ENCODE measurements at places on chromosomes 1 and 21. TPM values are rescaled to one million over a fixed set of nuclear protein-coding genes. Genes with fewer than 3 reads are reported as not detected.

DNA sequence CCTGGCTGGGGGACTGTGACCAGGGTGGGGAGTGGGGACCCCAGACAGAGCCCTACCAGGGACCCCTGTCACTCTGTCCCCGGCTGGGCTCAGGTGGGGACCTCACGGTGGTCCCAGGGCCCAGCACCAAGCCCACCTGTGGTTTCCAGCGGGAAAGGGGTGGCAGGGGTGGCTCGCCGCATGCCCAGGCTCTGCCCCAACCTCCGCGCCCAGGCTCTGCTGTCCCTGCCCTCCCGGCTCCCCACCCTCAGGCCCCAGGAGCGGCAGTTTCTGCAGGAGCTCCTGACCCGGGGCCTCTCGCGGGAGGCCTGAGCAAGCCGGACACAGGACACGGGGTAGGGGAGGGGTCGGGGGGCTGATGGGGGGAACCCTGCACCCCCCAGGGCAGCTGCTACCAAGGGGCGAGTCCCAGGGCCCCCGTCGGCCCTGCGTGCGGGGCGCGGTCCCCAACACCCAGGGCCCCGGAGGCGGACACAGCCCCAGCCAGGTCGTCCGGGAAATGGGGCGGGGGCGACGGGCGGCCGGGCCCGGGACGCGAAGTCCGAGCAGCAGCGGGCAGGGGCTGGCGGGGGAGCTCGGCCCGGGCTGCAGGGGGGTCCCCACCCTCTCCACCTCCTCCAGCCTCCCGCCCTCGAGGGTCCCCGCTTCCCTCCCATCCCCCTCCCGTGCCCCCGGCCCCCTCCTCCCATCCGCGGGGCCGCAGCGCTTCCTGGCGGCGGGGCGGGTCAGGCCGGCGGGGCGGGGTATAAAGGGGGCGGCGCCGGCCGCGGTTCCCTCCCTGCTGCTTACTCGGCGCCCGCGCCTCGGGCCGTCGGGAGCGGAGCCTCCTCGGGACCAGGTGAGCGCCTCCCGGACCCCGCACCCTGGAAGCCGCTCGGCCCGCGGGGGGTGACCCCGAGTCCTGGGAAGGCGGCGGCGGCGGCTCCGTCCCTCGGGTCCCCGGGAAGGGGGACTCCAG is at the start of gene COL6A2:
Gene COL6A2 (plus strand): TSS at position 777 of the 958 bp plus-strand sequence.
- peak; percentile 54 for DNase-seq

- DNase-seq: no peak
Observed at GRCh38 chr1:80498673-80499072, 1302.1 kb upstream of the ADGRL2 start.

DNA sequence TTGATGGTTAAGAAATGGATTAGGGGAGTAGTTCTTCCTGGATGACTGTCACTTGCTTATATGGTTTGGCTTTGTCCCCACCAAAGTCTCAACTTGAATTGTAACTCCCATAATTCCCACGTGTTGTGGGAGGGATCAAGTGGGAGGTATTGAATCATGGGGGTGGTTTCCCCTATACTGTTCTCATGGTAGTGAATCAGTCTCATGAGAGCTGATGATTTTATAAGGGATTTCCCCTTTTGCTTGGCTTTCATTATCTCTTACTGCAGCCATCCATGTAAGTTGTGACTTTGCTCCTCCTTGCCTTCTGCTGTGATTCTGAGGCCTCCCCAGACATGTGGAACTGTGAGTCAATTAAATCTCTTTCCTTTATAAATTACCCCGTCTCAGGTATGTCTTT is 1621.1 kb downstream of the MRPL39 start:
- DNase-seq: no peak

DNA sequence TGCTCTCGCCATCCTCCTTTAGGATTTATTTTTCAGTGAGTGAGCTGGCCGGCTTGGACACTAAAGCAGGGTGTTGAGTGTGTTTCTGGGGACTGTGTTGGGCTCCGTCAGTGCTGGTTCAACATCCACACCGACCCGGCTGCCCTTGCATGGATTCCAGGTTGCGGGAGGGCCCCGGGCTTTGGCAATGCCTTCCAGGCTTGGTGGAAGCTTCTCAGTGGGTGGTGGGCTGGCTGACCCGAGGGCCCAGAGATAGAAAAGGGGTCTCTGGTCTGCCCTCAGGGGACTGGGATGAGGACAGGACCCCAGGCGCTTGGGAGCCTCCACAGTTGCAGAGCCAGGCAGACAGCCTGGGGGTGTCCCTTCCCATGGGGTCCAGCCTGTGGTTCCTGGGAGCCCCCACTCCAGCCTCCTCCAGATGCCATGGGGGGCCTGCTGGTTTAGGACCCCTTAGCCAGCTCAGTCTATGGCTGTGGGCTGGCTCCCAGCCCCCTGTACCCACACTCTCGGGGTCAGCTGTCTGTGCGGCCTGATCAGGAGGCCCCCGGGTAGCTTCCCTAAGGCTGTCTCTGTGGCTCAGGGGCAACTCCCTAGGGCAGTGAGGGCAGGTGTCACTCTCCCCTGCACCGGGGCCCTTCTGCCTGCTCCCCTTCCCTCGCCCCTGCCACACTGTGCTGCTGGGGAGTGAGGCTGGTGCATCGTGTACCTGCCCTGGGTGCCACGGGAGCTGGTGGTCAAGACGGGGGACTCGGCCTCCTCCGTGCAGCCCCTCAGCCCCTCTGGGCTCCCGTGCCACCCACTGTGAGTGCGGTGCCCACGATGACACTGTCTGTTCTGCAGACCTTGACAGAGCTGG is 16.5 kb downstream of the PDXK start:
- DNase-seq: no peak

The IVL gene
- not detected for total RNA-seq

The ZNF648 gene
- total RNA-seq: not detected

GRCh38 chr1:246681900-246682895 is 42.0 kb upstream of the SCCPDH start:
- no peak for DNase-seq

The CCDC30 gene
- 7.7 TPM for total RNA-seq

GRCh38 chr1:218482683-218483082 is 137.5 kb downstream of the TGFB2 start:
- DNase-seq: no peak
